Cerebellar nuclear complex (tissue), 1 donor: ENCODE measurements at places on chromosomes 6 and 20.

DNA sequence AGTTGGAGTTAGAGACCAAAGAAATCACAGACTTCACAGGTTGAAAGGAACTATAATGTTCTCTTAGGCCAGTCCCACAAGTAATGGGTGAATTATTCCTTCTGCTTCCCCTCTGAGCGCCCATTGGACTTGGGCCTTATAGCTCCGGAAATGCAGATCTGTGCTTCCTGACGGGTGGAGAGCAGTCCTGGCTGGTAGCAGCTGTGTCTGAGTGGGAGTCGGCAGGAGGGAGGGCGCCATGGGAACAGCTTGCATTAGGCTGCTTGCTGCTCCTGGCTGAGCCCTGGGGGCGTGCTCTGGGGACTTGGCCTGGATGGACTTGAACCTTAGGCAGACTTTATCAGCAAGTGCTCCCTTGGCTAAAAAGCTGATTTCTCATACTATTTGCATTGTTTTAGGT lies 18.4 kb upstream of the NUP153 start:
- DNase-seq: no peak

- DNase-seq: no peak
Observed at GRCh38 chr6:63685446-63686379, 50.1 kb downstream of the PHF3 start.

DNA sequence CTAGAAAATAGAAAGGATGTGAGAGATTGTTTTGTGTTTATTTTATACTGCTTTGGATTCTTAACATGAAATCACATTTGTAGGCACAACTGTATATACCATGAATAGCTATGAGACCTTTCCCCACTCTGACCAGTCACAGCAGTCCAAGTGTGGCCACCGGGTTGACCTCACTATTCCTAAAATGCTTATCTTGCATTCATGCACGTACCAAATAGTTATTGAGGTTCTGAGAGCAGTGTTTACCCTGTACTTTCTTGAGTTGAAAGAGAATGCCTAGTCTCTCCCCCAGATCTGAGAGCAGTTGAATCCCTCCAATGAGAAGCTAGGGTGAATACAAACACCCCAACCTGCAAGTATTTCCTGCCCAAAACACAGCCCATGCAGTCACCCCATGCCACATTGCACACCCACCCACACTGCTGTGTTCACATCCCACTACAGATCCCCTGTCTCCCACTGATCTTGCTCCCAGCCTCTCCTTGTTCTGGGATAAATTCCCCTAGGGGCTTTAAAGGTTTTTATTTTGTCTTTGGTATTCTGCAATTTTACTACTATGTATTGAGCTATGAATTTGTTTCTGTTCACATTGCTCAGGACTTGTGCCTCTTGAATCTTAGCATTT lies 51.6 kb downstream of the GOPC start:
- no peak for DNase-seq

- no peak for DNase-seq
Observed at GRCh38 chr20:56637576-56637975, 8.5 kb downstream of the TFAP2C start.

- no peak for DNase-seq
Observed at GRCh38 chr20:44279228-44279627, 31.8 kb downstream of the FITM2 start.

DNA sequence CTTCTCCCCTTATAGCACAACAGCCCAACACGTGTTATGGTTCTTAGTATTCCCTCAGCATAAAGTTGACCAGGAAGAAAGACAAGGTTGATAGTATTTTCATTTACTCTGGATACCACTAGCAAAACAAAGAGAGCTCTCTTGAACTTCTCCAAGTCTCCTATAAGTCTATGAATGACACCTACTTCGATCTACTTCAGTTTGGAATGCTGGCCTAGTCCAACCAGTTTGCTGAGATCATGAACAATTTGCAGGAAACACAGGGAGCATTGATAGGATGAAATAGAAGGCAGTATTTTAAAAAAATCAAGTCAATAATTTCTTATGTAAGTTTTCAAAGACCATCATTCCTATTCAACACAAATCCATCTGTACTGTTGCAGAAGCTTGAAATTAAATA lies 93.6 kb downstream of the GJA10 start:
- no peak for DNase-seq

- peak; percentile 7 for DNase-seq
Observed at GRCh38 chr6:5997420-5997987, 9.2 kb downstream of the NRN1 start.

DNA sequence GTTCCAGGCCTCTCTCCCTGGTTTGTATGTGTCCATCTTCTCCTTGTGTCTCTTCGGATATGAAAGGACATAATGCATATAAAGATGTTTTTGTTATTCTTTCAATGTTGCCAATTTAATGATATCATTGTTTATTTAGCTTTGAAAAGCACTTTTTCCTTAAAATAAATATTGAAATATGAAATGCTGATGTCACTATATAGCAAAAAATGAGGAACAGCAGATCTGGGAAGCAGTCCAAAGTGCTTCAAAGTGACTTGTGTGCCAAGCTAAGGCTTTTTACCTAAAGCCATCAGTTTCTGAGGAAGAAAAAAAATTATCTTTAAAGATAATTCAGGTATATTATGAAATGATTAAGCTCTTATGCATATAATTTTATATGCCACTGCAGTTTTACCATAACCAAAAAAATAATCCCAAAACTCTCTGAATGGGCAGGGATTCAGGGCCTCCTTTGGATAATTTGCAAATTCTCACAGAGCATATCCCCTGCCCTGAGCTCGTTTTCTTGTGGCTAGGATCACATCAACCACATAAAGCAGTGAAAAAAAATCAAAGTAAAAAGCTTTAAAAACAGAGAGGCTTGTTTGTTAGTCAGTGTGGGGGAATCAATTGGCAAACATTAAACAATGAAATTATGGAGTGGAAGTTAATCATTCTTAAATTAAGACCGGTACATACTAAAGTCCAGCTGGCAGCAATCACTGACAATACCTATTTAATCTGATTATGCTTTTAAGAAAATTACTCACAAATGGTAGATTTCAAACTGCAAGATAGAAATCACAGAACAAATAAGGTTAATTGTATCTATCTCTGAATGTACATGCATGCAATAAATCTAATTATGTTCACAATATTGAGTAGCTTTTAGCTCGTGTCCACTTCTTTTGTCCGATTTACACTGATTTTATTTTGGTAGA lies 1027.9 kb upstream of the ADGRB3 start:
- DNase-seq: no peak

GRCh38 chr20:37179683-37180524 lies 556 bp upstream of the MROH8 start:
- no peak for DNase-seq

GRCh38 chr6:3350252-3350796 lies 91.6 kb downstream of the PSMG4 start:
- no peak for DNase-seq

GRCh38 chr20:60669211-60669610 lies 582.9 kb upstream of the CDH4 start:
- no peak for DNase-seq

GRCh38 chr6:54525731-54526130 lies 217.5 kb downstream of the TINAG start:
- no peak for DNase-seq

- no peak for DNase-seq
Observed at GRCh38 chr6:33070909-33071308, 2.5 kb downstream of the HLA-DPA1 start.

DNA sequence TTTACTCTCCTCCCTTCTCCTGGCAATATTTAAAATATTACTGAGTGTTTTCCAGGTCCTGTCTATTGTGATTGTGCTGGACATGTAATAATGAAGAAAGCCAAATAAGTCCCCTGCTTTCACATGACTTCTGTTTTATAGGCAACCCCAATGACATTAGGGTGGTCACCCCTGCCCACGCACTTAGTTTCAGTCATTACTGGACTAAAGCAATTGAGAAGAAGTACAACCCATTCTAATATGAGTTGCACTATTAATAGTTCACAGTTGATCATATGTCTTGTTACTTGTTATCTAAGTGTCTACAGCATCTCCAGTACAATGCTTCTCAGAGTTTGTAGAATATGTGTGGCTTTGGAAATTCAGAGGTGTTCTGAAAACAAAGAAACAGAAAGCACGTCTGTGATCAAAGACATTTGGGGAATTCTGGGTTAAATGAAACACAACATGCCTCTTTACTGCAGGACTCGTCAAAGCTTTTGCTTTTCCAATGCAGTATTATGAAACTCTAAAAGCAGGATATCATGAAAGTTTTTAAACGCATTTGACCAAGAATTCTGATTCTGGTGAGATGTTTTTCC lies 789.5 kb downstream of the DHX35 start:
- DNase-seq: no peak

DNA sequence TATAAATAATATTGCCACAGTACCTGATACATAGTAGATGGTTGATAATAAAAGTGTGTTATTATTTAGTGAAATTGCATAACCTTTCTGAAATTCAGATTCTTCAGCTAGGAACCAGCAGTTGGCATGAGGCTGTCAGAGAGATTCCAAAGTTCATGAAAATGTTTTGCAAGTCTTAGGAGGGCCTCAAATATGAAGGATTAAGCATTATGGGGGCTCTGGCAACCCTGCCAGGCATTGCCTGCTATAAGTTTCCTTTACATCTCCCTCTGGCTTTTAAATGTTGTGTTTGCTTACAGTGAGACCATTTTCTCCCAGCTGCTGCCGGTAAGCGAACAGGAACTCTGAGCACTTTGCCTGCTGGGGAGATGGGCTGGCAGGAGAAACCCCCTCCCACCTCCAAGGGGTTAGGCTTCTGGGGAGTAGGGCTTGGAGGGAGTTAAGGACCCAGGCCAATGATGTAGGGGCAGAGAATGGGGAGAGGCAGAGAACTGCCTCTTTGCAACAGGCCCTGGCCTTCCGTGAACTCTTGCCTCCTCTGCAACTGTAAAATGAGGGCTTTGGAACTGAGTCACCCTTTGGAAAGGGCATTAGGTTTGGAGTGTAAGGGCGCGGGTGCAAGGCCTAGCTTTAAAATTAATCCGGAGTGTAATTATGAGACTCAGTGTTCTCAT lies 33.2 kb upstream of the KIF3B start:
- DNase-seq: no peak

DNA sequence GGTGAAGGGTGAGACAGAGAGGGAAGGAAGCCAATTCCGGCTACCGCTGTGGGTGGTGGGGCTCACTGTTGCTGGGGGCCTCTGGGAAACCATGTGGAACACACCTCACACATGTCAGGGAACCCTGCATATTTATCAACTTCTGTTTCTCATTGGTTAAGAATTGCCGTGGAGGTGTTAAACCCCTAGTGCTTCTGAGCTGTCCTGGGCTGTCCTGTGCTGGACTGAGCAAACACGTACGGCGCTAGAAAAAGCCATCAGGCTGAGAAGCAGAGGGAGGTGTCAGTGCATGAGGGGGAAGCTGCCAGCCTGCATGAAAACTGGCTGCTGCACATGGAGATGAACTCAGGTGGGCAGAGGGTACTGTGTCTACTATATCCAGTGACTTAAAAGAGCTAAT lies 103.9 kb upstream of the JAG1 start:
- no peak for DNase-seq

- no peak for DNase-seq
Observed at GRCh38 chr6:139490482-139490881, 116.0 kb upstream of the CITED2 start.
